Stimulated activated CD4-positive, alpha-beta T cell treated with anti-CD3 and anti-CD28 coated beads, TNF-alpha, amount 100 ng/mL, for 24 hours (primary cell): ENCODE measurements at places on chromosomes 12 and 14.
A peak's percentile ranks its signal among the peaks of the same experiment; 100 is the strongest.

GRCh38 chr14:106790189-106791036, 1264.0 kb downstream of the TMEM121 start:
- DNase-seq = peak; percentile 79

DNA sequence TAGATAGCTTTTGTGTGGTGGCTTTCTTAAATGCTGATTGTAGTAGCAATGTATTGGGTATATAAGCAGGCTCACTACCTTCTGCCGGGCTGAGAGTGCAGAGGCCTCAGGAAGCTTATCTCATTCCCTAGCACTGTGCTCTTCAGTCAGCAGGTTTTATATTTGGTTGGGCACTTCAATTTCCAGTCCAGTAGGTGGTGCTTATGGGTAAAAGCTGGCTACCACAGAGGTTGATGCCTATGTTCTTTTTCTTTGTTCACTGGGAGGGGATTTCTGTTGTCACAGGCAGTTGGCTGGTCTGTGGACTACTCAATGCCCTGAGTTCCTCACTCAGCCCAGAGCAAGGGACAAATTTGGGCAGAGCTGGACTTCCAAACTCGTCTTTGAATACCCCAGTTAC, 43.0 kb upstream of the GLIPR1 start:
- DNase-seq = no peak

DNA sequence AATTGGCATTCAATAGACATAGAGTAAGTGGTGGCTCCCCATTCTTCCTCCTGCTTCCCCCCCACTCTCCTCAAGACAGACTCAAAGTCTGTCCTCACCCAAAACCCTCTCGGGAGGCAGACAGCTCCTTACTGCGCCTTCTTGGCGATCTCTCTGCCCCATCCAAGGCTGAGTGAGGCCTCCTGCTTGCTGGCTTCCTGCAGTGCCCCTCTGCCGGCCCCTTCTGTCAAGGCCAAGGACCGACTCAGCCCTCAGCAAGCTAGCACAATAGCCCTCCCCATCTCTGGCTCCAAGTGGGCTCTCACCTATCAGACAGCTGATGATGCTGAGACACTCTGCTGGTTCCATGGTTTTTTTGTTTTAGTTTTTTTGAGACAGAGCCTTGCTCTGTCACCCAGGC, 62.5 kb upstream of the DLK1 start:
- DNase-seq = no peak

DNA sequence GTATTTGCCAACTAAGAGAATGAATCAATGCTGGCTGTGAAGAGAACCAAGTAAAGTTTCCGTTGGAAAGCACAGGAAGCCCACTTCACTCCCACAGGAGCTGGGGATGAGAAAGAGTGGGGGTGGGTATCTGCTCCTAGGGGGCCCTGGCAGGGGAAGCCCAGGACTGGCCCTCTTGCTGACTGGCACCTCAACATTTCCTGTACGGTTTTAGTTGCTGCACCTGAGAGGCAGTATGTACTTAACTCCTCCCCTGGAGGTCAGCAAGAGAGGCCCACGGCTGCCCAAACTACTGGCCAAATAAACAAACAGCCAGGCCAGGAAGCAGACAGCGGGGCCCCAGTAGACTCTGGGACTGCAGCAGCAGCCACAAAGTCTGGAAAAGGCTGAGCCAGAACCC, 33.8 kb upstream of the VWF start:
- no peak for DNase-seq

DNA sequence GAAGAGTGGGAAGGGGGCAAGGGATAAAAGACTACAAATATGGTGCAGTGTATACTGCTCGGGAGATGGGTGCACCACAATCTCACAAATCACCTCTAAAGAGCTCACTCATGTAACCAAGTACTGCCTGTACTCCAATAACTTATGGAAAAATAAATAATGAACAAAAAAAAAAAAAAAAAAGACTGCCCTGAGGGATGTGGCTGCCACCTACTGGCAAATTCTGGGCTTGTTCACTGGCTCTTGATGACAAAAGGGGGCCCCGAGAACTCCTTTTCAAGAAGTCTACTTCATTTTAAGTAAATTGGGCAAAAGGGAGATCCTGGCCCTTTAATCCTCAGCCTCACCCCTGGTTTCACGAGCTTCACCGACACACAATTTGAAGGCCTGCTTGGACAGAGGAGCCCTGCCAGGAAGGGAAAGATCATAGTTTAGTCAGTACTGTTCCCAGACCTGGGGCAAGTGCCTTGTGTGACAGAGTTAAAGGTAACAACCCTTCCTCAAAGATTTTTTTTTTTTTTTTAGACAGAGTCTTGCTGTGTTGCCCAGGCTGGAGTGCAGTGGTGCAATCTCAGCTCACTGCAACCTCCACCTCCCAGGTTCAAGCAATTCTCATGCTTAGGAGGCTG, 26.1 kb upstream of the STAC3 start:
- DNase-seq = no peak

DNA sequence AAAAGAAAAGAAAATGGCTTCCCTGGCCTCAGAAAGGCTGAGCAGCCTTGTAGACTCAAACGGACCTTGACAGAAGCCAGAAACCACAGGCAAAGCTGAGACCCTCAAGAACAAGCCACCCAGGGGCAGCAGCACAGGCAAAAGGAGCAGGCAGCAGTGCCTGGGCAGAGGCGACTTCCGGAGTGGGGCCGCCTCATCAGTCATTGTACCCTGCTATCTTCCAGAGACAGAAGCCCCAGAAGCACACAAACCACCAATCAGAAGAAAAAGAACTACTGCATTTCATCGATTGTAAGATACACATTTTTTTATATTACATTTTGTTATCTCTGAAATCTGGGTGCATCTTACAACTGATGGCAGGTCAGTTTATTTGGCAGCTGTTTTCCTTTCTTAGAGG, 58.2 kb upstream of the ZFP36L1 start:
- DNase-seq = no peak

DNA sequence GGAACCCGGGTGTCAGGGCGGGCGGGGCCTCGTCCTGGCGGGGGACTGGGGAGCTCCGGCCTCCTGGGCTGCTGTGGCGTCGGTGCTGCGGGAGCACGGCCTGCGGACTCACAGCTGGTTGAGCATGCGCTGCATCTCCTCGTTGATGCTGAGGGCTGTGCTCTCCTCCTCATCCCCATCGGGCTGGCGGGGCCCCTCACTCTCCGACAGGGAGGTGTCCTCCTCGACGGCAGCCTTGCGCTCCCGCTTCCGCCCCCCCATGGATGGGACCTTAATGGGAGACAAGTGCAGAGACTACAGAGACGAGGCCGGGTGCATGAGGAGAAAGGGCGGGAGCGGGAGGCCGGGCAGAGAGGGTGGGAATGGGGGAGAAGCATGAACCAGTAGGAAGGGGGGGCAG, 7.3 kb downstream of the IFFO1 start:
- DNase-seq = no peak

DNA sequence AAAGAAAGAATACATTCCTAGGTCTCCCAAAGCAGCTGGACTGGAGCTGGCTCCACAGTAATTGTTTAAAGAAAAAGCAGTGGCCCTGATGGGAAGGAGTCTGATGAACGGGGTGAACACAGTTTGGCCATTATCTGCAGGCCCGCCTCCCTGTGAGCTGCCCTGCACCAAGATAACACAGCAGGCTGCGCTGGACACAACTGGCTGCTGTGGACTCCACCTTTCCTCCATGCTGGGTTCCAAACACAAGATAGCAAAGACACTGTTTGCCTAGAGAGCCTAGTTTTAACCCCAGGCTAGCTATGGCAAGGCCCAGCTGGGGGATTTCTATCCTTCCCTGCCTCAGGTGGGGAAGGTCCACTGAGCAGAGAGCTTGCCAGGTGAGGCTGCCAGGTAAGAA, 34.6 kb downstream of the ZFP36L1 start:
- no peak for DNase-seq

GRCh38 chr12:93375906-93376305, 1.8 kb upstream of the NUDT4 start:
- no peak for DNase-seq

DNA sequence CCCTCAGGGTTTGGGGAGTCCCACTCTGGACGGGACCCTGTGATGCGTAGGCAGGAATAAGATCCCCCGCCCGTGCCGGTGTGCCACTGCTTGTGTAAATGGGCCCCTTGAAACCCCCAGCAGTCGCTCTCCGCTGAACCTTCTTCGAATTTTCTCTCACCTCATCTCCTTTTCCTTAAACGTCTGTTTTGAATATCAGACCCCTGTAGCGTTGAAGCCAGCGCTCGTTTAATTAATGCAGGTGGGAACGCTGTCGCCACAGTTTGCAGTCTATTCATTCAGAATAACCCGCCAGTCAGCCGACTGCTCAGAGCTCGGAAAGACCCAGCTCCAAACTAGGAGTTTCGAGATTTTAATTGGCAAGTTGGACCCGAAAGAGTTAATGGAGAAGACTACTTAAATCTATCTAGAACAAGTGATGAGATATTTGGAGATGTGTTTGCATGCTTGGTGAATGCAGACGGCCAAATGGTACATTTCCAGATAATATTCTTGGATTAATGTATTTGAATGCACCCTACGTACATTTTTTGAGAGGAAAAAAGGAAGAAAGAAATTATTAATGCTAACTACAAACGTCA, 739 bp upstream of the PPP2R5E start:
- DNase-seq = no peak
